ENCODE measurements at places on chromosomes 13 and 19. TPM values are rescaled to one million over a fixed set of nuclear protein-coding genes. Genes with fewer than 3 reads are reported as not detected.

Gene FCHO1
- total RNA-seq, result 12.8 TPM

- DNase-seq, result no peak
- no peak overlapping the region for H3K4me3 ChIP-seq
- H3K27ac ChIP-seq, result no peak overlapping the region
- no peaks in the 10 kb centered on the region for H3K4me1 ChIP-seq
- no peaks in the 10 kb centered on the region for H3K36me3 ChIP-seq
- no peaks in the 10 kb centered on the region for H3K27me3 ChIP-seq
These were observed 1077.6 kb downstream of the DIAPH3 start for GRCh38 chr13:59086147-59086546.

DNA sequence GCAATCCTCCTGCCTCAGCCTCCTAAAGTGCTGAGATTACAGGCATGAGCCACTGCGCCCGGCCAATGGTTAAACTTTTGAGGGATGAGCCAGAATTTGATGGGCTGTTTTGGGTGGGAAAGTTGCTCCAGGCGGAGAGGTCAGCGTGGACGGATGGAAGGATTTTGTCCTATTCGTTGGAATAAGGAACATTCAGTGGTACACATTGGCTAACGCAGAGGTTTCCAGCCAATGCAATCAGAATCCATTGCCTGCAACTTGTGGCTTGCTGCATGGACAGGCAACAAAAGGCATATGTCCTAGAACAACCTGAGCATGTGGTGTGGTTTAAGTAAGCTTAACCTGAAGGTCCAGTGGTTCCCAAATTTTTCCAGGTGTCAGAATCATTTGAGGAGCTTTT, 35.5 kb upstream of the C1QTNF9 start:
- H3K27me3 ChIP-seq, result no peaks in the 10 kb centered on the region
- no peak for DNase-seq
- H3K4me3 ChIP-seq, result no peak overlapping the region
- no peaks in the 10 kb centered on the region for H3K36me3 ChIP-seq

- DNase-seq, result no peak
- no peaks in the 10 kb centered on the region for H3K4me1 ChIP-seq
- H3K36me3 ChIP-seq, result no peaks in the 10 kb centered on the region
- no peak overlapping the region for H3K4me3 ChIP-seq
These were observed 15.6 kb downstream of the RHPN2 start for GRCh38 chr19:33048806-33049676.

DNA sequence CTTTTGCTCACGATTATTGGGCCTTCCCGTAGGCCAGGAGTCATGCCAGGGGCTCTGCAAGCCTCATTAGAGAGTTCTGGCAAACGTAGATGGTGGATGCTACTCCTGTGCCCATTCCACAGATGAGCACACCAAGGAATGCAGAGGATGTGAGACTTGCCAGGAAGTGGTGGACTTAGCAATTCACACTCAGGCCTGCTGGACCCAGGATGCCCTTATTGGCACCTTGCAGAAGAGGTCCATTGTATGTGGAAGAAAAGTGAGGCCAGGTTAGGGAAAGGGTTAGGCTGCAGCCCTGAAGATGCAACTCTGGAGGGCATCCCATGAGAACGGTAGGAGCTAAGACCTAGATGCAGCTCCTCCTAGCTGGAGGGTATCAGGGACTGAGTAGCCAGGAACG, 5.9 kb downstream of the UNC13A start:
- DNase-seq, result no peak
- peaks cover 18% of the 10 kb centered on the region for H3K4me1 ChIP-seq
- H3K36me3 ChIP-seq, result no peaks in the 10 kb centered on the region
- H3K27me3 ChIP-seq, result no peaks in the 10 kb centered on the region

GRCh38 chr13:32121316-32121715, 89.7 kb downstream of the FRY start:
- no peaks in the 10 kb centered on the region for H3K36me3 ChIP-seq
- no peak overlapping the region for H3K27ac ChIP-seq
- DNase-seq, result no peak
- H3K4me3 ChIP-seq, result no peak overlapping the region
- H3K27me3 ChIP-seq, result no peaks in the 10 kb centered on the region
- H3K4me1 ChIP-seq, result no peaks in the 10 kb centered on the region

Data from testis (tissue), 5 donors.